ENCODE measurements at places on chromosomes 16 and 17. TPM values are rescaled to one million over a fixed set of nuclear protein-coding genes. Genes with fewer than 3 reads are reported as not detected.

APOBR gene
- total RNA-seq: 0.58 TPM

KCNJ12 gene
- total RNA-seq: 1.7 TPM

ETV4 gene
- 0.65 TPM for total RNA-seq

GNAO1 gene
- 24.4 TPM for total RNA-seq

DNA sequence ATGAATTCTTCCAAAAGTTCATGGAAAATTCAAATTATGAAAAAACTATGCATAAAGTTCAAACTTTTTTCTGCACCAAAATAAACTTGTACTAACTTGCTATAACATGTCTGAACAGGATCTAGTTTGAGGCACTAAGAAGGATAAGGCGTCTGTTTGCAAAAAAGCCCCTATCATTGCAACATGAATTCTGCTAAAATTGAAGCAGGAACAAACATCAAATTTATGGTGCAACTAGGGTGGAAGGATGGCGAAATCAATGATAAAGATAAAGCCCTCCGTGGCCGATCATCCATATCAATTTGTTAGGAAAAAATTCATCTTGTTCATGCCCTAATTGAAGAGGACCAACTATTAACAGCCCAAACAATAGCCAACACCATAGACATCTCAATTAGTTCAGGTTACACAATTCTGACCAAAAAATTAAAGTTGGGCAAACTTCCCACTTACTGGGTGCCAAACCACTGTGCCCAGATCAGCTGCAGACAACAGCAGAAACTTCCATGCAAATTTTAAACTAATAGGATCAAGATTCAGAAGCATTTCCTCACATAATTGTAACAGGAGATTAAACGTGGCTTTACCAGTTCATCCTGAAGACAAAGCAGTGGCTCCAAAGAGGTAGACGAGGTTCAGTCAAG, 12.9 kb downstream of the IL21R start:
- no peak for DNase-seq

- DNase-seq: no peak
These were observed 825 bp downstream of the HEATR6 start for GRCh38 chr17:60077672-60078519.

DNA sequence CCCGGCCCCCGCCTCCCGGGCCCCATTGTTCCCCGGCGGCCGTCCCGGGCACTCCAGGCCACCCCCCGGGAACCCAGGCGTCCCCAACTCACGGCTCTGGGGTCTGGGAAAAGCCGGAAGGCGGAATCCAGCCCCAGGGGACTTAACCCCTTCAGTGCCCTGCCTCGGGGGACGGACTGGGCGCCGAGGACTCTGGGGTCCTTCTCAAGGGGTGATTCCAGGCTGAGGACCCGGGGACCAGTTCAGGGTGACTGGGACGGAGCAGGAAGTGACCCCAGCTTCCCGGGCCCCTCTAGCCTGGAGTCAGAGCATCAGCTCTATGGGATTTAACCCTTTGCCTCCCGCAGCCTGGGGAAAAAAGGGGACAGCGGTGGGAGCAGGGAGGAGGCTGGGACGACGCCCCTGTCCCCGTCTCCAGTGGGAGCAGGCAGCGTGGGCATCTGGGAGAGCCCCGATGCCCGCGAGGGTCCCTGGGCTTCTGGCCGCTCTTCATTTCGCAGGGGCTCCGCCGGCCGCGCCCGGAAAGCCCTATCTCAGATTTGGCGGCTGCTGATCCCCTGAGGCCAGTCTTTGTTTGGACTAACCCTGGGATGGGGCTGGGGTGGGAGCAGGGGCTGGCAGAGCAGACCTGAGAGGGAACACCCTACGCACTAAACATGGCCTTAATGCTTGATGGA, at the start of gene ZNF629:
Gene ZNF629 (minus strand): TSS at position 270 of the 677 bp plus-strand sequence. CDS start 2,723 bp downstream, outside the sequence.
- peak; percentile 67 for DNase-seq

DNA sequence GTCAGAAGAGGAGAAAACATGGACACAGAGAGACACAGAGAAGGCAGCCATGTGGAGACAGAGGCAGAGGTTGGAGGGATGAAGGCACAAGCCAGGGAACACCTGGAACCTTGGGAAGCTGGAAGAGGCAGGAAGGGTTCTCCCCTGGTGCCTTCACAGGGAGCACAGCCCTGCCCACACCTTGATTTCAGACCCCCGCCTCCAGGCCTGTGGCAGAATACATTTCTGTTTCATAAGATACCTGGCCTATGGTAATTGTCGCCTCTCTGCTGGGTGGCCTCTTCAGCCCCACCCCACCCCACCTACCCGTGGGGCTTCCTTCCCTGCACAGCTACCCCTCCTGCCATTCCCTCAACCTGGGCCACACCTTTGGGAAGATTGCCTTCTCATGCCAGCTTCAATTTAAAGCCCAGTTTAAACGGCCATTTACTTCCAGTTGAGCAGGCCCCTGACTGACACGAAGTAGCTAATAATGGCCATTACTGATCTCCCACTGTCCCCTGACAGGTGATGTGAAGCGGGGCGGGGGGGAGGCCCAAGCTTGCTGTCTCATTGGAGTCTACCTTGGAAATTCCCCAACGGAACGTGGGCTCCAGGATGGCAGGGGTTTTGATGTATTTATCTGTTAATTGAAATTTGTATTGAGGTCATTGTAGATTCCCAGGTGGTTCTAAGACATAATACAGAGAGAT, 291.7 kb upstream of the FOXF1 start:
- no peak for DNase-seq

DNA sequence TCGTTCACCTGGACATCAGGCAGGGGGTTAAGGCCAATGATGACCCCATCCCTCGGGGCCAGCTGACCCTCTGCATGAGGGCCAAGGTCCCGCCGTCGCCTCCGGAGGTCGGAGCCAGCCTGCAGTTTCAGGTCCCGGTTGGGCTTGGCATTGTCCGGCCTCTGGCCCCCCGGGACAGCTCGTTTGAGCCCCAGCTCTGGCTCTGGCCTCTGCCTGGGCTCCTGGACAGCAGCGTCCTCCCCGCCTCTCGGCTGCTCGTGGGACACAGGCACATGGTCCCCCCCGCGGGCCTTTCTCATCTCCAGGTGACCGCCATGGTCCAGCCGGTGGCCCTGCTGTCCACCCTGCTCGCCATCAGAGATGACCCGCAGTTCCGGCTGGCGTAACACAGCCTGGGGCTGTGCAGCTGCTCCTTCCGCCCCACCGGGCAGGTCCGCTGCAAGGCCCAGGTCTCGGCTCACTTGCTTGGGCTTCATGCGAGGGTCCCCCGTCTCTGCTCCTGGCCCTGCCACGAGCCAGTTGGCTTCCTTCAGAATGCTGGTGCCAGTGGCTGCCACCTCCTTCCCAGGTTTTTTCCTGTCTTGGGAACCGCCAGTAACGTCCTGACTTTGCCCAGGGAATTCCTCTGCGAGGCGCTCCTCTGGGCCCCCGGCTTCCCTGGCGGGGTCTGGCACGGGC, 6.7 kb downstream of the NDUFAF8 start:
- DNase-seq: no peak

- DNase-seq: no peak
These were observed 937.8 kb downstream of the KCNJ2 start for GRCh38 chr17:71107136-71107535.

- no peak for DNase-seq
These were observed 43.3 kb downstream of the BCAS3 start for GRCh38 chr17:60720763-60721531.

- DNase-seq: no peak
These were observed 9.0 kb upstream of the CCR7 start for GRCh38 chr17:40574292-40574691.

DNA sequence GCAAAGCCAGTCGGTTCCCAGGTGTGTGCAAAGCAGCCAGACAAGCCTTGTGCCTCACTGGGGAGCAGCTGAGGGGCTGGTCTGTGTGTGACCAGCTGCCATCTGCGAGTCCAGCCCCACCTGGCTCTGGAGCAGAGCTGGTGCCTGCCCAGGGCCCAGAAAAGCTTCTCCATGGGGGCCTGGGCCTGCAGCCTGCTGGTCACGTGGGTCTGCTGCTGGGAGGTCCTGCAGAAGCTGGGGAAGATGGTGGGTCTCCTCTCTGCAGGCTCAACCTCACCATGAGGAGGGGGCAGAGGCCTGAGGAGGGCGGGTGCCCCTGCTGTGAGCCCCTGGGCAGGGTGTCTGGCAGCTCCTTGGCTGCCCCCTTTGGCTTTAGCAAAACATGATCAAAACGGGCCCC, 71.9 kb downstream of the ENGASE start:
- no peak for DNase-seq

DNA sequence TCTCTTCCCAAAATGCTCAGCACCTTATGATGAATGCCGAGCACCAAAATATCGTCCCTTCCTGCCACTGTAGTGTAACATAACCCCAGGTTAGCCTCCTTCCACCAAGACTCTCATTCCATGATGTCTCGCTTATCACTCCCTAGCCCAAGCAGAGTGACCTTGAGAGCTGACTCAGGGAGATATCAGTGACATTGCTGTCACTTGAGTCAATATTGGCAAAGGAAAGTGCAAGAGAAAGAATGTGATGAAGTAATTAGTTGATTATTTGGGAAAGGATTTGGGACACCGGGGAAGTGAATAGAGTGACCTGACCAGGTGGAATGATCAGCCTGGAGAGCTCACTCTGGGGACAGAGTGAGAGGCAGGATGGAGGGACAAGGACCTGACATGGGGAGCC, 2.6 kb upstream of the ANKFN1 start:
- no peak for DNase-seq

DNA sequence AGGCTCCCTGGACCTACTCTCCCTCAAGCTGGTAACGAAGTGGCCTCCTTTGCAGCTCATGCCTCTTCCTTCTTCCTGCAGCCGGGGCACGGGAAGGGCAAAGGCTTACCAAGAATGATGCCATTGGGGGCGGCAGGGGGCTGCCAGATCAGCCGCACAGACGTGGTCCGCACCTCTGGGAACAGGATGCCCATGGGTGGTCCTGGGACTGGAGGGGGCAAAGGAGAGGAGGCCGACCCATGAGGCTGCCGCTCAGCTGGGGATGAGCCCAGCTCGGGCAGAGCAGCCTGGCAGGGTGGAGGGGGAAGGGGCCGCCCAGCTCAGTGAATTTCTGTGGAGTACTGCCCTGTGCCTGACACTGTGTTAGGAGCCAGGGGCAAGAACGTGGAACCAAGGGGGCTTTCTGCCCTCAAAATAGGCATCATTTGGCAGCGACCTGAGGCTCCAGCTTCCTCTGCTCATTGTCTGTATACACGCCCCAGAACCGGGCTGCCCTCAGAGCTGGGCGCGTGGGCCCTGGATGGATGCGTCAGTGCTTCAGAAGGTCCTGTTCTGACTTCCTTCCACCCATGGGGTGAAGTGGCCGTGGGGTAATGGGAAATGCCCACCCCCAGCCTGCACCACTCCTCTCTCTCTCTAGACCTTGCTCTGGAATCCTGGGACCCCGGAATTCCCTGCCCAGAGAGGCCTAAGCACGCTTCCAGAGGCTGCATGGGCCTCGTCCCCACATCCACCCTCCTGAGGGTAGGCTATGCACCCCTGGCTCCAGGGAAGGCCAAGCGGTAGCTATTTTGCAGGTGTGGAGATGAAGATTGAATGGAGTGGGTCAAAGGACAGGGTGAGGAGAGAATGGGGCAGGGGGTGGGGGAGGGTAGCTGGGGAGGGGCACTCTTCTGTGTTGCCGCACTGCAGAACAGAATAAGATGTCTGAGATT, 79.8 kb upstream of the CDC42EP4 start:
- DNase-seq: no peak

DNA sequence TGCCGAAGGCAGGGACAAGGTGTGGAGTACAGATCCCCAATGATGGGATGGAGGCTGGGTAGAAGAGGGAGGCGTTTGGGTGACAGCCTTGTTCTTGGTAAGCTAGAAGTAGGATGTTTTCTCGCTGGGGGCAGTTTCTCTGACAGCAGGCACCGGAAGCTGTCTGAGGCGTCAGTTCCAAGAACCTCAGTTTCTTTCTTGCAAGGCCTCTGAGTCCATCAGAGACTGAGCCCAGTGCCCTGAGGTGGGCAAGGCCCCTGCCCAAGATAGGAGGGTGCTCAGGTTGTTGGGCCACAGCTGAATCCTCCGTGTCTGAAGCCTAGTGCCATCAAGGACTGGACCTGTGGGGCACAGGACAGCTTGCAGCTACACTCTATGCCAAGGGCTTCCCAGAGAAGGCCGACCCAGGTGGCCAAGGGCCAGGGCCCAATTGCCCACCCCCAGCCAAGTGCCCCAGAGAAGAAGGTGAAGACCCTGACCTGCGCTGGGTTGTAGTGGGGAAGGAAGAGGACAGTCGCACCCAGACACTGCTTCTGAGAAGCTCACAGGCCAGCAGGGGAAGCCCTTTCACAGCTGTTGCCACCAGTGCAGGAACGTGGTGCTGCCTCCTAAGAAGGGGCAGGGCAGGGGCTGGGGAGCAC, 13.1 kb downstream of the CYB5D2 start:
- no peak for DNase-seq

GRCh38 chr16:12311309-12311708, 334.8 kb downstream of the SNX29 start:
- DNase-seq: no peak
